ENCODE measurements at places on chromosomes 1 and 21.

DNA sequence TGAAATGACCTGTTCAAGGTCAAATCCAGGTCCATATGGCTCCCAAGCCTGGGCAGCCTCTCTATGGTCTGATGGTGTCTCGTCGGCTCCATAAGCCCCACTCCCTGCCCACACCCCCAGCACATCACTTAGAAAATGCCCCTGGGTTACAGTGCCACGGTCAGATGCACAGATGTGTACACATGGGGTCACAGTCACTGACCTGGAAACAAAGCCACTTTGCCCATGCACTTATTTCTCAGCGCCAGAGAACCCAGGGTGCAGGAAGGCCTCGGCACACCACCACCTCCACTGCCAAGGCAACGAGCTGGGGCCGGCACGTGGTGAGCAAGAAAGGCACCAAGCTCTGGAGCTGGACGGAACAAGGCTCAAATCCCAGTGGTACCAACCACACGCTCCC lies 24.7 kb downstream of the IFFO2 start:
- DNase-seq: no peak

DNA sequence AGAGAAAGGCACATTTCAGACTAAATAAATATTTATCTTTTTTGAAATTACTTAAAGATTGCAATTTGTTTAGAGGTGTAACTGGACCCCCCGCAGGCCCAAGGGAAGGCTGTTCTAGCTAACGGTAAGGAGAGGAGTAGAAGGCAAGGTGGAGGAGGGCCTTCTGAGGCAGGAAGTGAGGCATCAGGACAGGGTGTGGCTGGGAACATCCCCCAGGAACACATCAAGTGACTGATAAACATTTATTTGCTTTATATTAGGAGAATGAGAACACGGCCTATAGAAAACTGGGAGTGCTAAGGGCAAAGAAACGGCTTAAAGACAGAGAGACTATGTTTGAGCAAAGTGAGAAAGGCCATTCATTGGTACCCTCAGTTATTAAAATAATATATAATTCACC lies 23.2 kb downstream of the HIVEP3 start:
- DNase-seq: no peak

- DNase-seq: no peak
Observed at GRCh38 chr1:23634840-23635651, 56.6 kb upstream of the RPL11 start.

DNA sequence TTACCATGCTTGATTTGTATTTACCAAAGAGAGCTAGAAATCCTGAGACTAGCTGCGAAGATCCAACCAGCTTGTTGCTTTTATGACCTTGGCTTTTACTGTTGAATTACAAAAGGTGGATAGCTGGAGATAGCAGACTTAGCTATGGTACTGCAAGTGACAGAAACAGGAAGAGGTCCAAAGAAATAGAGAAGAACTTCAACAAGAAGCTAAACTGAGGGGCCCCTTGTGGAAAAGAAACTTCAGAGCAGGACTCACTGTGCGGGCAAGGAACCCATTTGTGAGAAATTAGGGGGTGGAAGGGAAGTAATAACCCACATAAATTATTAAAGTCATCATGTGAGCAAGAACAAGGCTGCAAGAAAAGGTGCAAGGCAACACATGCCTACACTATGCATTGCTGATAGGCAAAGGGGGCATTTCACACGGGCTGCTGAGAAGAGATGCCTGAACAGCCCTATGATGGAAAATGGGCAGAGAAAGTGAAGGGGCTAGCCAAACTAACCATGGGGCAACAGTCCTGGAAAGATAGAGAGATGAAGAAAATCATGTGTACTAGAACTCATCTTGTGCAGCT lies 116.6 kb upstream of the PRDX6 start:
- DNase-seq: no peak
